ENCODE measurements at places on chromosomes 1 and 21.
A peak's percentile ranks its signal among the peaks of the same experiment; 100 is the strongest.

GRCh38 chr1:117679299-117679698 is 73.5 kb downstream of the TENT5C start:
- no peak for DNase-seq

DNA sequence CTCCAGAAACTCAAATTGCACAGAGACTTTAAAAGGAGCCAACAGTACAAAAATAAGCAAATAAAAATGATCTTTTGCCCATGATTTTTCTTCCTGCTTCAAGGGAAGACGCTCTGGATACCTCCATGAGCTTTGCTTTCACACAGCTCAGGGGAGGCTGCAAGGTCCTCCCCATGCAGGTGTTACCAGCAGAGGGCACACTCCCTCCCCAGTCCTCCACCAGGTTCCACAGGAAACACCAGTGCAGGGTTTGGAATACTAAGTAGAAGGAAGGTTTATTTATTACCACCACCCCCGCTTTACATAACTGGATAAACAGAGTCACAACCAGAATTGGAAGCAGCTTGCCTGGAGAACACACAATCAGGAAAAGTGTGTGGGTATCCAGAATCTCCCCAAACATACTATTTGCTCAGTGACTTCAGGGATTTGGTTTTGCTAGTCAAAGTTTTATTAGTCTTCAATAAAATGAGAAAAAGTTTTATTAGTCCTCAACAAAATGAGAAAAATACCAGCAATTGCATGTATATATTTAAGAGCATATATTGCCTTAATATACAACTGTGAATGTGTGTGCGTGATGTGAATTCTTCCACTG is 37.3 kb downstream of the HSD3B1 start:
- DNase-seq, result no peak

DNA sequence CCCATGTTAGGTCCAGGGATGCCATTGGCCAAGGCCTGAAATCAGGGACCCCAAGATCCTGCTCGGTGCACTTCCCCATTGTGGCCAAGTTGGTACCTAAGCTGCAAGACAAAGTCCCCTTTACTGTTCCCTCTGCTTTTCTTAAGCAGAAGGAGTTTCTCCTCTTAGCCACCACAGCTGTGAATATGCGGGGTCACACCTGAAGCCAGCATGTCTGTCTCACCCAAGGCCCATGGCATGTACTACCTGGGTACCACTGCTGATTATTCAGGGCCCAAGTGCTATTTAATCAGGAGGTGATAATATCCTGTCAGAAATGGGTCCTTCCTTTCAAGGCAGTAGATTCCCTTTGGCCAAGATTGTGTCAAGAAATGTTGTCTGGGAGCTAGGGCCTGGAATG is 133.9 kb upstream of the DNAH14 start:
- DNase-seq, result no peak

- no peak for DNase-seq
Measured at GRCh38 chr1:187848321-187848720, 1019.6 kb downstream of the PLA2G4A start.

DNA sequence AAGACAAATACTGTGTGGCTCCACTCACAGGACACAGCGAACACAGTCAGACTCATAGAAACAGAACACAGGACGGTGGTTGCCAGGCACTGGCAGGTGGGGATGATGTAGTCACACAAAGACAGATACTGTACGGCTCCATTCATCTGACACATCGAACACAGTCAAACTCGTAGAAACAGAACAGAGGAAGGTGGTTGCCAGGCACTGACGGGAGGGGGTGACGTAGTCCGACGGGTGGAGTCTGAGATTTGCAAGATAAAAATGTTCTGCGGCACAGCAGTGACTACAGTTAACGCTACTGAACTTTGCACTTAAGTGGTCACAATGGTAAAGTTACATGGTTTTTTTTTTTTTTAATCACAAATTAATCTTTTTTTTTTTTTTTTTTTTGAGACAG is 18.7 kb downstream of the C21orf58 start:
- DNase-seq, result no peak

DNA sequence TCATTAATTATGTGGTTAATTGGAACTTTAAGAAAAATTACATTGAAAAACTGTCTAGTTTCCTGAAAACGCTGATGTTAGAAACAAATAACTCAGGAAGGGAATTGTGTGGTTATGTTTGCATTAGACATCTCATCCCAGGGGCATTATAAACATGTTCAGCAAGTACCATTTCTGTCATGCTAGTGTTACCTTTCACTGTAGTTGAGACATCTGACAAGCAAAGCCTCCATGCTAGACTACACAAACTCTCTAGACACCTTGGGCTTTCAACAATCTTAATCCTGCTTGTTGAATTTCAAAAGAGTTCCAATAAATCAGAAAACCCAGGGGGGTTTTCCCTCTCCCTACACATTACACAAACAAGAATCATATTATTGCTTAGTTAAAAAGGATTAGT is 536.8 kb downstream of the KCNT2 start:
- no peak for DNase-seq

DNA sequence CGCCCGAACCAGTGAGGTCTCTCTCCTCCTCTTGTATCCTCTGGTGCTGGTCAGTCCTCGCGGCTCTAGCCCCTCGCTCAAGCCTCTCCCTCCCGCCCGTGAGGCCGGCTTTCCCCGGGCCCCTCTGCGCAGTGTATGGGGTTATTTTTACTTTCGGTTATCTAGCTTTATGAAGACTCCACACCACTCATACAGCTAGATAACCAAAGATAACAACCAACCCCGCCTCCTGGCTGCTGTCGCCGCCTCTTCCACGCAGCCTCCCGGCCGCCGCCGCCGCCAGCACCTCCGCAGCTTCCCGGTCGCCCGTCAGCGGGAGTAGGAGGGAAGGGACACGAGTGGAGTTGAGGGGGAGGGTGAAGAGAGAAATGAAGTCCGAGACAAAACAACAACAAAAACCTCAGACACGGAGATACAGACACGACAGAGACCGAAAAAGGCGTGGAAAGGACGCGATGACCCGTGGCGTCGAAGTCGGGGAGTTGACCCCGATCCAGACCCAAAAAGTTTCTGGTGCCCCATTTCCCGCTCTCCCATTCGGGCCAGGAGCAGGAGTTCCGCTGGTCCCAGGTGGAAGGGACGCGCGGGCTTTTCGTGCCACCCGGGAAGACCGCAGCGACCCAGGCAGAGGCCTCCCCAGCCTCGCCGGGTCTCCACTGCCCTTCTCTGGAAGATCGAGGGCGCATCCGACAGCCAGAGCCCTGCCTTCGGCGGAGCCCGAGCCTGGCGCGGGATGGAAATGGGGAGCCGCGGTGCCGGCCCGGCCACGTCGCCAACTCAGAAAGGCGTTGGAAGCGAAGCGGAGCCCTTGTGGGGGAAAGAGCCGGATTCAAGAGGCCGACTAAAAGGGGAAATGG is 51.4 kb downstream of the RHBG start:
- DNase-seq, result no peak

DNA sequence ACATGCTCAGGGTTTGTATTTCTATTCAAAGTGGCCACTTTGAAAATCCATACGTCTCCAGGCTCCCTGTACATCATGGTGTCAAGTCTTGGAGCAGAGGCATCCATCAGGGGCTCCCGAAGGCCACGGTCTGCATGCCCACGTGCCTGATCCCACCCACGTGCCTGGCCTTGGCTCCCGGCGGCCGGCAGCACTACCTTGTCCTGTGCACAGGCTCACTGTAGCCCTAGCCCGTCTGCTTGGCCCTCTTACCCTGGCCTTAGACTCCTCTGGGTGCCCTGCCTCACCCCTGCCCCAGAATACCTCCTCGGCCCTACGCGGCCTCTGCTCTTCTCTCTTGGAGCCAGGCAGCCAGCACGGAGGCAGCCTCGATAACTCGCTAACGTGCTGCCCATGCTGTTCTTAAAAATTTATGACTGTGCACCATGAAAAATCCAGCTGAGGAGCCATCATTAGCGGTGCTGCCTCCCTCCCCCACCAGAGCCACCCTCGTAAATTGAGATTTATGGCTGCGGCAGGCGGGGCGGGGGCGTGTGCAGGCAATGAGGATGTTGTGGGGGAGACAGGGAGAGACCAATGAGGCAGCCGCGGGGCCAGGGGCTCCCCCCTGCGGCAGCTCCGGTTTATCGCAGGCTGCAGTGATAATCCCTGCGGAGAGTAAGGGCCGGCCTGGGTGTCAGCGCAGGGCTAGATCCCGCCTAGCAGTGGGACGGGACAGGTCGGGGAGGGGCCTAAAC is 24.6 kb downstream of the DMAP1 start:
- no peak for DNase-seq

- no peak for DNase-seq
Measured at GRCh38 chr1:71586030-71586429, 505.2 kb upstream of the ZRANB2 start.

GRCh38 chr1:36099681-36100341 is 11.1 kb downstream of the ADPRS start:
- DNase-seq, result peak; percentile 32

- no peak for DNase-seq
Measured at GRCh38 chr21:44263768-44264167, 2.1 kb upstream of the DNMT3L start.

DNA sequence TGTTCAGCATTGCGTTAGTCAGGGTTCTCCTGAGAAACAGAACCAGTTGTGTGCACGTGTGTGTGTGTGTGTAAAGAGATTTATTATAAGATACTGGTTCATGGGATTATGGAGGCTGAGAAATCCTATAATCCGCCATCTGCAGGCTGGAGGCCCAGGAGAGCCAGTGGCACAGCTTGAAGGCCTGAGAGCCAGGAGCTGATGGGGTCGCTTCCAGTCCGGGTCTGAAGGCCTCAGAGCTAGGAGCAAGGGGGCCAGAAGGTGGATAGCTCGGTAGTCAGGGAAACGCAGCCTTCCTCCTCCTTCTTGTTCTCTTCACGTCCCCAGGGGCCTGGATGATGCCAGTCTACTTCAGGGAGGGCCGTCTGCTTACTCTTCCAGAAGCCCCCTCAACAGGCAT is 37.7 kb downstream of the FAAP20 start:
- no peak for DNase-seq

DNA sequence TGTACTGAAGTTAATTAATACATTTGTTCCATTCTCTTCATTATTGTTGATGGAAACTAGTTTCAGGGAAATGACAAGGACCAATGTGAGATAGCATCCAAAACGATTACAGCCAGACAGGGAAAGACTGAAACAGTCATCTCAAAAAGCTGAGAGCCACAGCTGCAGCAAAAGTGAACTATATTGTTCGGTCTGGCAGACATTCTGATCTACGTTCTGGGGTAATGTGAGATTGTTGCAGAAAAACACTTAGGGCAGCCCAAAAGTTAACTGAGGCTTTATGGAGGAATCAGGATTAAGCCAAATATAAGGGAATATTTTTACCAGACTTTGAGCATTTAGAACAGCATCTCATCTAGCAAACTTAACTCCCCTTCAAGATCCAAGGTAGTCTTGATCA is 112.9 kb downstream of the LRRC40 start:
- no peak for DNase-seq

- no peak for DNase-seq
Measured at GRCh38 chr21:15221799-15222386, 157.1 kb upstream of the NRIP1 start.

GRCh38 chr1:210405316-210405715 is 76.6 kb downstream of the HHAT start:
- DNase-seq, result no peak

GRCh38 chr1:64162151-64162550 is 41.3 kb upstream of the UBE2U start:
- no peak for DNase-seq

GRCh38 chr1:236156512-236157208 is 14.3 kb downstream of the GPR137B start:
- no peak for DNase-seq

- DNase-seq, result no peak
Measured at GRCh38 chr1:113207457-113207856, 134.5 kb downstream of the LRIG2 start.

DNA sequence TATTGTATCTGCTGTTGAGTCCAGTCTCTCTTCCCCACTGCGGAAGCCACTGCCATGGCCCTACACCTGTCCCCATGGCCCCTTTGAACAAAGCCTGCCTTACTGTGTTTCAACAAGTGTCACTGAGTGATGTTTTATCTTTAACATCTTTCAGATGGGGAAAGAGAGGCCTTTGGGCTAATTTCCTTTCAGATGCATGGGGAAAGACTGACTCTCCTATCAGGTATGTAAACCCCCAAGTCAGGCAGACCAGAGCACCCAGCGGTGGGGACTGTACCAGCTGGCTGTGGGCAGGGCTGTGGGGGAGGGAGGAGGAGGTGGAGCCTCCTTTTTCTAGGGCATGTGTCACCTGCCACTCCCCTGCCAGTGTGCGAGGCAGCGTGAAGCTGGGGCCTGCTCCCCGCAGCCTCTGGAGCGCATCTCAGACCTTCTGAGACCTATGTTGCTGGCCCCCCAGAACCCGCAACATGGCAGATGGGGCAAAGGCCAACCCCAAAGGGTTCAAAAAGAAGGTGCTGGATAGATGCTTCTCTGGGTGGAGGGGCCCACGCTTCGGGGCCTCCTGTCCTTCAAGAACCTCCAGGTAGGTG is at the start of gene PLA2G2F:
TSS of gene PLA2G2F (plus strand) at position 363 of the 590 bp plus-strand sequence. CDS start at position 468, 105 bp downstream.
- no peak for DNase-seq

DNA sequence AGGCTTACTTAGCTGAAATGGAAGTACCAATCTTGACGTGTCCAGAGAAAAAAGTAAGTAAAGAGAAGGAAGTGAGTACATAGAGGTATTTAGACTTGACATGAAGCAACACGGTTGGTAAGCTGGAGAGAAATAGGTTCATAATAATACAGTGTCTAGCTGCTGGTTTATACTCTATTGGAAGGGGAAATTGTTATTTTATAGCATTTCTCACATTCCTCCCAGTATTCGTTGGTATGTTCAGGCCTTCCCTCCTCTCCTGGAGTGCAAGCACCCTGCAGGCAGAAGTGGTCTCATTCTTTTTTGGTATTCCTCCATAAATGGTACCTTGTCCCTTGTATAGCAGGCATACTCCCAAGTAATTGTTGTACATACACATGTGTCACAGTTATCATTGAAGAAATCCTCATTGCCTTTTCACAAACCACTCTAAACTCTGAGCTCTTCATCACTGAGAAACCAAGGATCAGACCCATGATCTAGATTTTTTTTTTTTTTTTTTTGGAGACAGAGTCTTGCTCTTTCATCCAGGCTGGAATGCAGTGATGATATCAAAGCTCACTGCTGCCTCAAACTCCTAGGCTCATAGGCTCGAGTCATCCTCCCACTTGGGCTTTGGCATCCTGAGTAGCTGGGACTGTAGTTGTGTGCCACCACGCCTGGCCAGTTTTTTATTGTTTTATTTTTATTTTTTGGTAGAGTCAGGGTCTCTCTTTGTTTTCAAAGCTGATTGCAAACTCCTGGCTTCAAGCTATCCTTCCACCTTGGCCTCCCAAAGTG is 9.8 kb upstream of the IPO9 start:
- DNase-seq, result no peak

DNA sequence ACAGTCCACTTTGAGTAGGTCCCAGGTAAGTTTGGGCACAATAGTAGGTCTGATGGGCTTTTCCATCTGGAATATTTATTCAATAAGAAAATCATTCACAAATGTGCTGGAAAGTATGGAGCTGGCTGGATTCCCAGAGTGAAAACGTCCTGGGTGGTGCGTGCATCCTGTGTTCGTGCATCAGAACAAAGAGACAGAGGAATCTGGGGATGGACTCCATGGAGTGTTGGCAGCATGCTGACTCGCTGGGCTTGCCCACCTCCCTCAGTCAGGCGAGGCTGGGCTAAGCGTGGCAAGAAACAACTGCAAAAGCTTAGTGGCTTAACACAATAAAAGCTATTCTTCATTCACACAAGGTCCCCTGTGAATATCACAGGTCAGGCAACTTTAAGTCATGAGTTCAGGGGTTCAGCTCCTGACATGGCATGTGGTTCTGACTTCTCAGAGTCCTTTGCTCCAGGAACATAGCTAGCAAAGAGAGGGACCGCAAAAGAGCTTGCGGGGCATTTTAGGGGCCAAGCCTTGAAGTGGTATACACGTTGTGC is 151.6 kb upstream of the ZNF644 start:
- no peak for DNase-seq

- DNase-seq, result no peak
Measured at GRCh38 chr1:6131561-6131960, 48.6 kb downstream of the CHD5 start.

- DNase-seq, result no peak
Measured at GRCh38 chr1:145906954-145907753, 2.7 kb downstream of the ITGA10 start.

Data from anterior cingulate cortex (tissue), 58 donors.